ENCODE measurements at places on chromosomes 4 and X. TPM values are rescaled to one million over a fixed set of nuclear protein-coding genes. Genes with fewer than 3 reads are reported as not detected.

Gene HADH
- 30.2 TPM for total RNA-seq

Gene MED14
- 51.8 TPM for total RNA-seq

DNA sequence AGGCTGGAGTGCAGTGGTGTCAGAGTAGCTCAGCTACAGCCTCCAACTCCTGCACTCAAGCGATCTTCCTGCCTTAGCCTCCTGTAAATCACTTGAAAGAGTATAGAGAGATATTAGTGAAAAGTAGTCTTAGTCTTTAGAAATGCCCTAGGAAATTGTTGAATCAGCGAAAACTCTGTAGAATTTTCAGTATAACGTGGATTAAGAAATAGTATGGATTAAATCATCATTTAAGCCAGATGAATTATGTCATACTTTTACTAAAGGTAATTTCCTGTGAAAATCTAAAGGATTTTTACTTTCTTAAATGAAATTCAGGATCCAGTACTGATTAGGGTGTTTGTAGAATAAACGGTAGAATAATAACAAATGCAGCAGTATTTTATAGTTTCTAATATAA lies 163.2 kb downstream of the KDM6A start:
- no peaks in the 10 kb centered on the region for H3K4me1 ChIP-seq
- H3K4me3 ChIP-seq: no peak overlapping the region
- no peak overlapping the region for H3K27ac ChIP-seq
- no peaks in the 10 kb centered on the region for H3K36me3 ChIP-seq

Gene CT45A2
- not detected for total RNA-seq

- no peaks in the 10 kb centered on the region for H3K27me3 ChIP-seq
- H3K27ac ChIP-seq: no peak overlapping the region
- no peak for DNase-seq
- no peaks in the 10 kb centered on the region for H3K36me3 ChIP-seq
Observed at GRCh38 chrX:118338930-118339329, 7.0 kb upstream of the WDR44 start.

- no peak for DNase-seq
- H3K27me3 ChIP-seq: no peaks in the 10 kb centered on the region
- no peaks in the 10 kb centered on the region for H3K36me3 ChIP-seq
Observed at GRCh38 chr4:41712425-41712824, 36.1 kb downstream of the PHOX2B start.

DNA sequence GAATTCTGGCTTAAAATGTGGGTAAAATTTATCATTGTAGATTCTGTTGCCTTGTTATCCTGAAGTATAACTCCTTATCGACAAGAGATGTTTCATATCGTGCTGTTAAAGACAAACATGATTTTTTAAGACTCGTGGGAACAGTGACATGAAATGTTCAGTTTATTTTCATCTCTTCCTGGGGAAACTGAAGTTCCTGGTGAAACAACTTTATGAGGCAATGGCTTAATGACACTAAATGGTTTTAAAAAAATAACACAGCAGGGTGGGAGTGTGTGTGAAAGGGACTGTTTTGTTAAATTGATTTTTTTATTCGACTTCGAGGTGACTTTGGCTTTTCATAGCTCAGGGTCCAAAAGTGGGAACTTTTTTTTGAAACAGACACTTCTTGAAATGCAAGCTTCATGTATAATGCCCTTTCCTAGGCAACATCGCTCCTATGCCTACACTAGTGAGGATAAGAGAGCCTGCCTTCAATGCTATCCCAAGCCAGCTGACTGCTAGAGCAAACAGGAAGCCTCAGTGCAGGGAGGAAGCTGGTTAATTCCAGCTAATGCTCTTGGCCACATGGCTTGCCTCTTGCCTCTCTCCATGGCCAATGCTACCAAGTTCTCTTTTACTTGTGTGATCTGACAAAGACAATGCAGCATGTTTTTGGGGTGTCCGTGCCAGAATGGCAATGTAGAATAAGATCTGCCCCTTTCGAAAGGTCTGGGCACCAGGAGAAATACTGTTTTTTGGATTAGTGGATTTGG lies 80.9 kb upstream of the PLAC1 start:
- H3K27me3 ChIP-seq: no peaks in the 10 kb centered on the region
- no peak overlapping the region for H3K4me3 ChIP-seq
- no peaks in the 10 kb centered on the region for H3K4me1 ChIP-seq
- DNase-seq: no peak
- H3K36me3 ChIP-seq: no peaks in the 10 kb centered on the region

DNA sequence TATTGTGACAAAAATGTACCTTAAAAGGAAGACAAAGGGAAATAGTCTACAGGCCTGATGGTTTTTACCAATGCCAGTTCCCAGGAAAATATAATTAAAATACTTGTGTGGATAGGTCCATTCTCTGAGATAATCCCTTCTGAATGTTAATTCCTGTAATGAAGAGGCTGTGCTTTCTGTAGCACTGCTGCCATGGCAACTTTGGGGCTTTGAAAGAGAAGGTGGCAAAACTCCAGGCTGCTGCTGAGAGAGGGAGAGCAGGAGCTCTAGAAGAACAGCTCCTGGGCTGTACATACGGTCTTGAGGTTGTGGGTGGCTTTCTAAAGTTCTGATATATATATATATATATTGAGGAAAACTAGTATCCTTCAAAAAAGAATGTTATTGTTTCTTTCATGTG lies 125.4 kb downstream of the PDLIM5 start:
- H3K27ac ChIP-seq: no peak overlapping the region
- H3K4me3 ChIP-seq: no peak overlapping the region
- DNase-seq: no peak

- H3K27me3 ChIP-seq: no peaks in the 10 kb centered on the region
- H3K27ac ChIP-seq: no peak overlapping the region
- DNase-seq: no peak
- H3K4me3 ChIP-seq: no peak overlapping the region
- no peaks in the 10 kb centered on the region for H3K4me1 ChIP-seq
Observed at GRCh38 chrX:40205471-40205870, 107.7 kb upstream of the BCOR start.

DNA sequence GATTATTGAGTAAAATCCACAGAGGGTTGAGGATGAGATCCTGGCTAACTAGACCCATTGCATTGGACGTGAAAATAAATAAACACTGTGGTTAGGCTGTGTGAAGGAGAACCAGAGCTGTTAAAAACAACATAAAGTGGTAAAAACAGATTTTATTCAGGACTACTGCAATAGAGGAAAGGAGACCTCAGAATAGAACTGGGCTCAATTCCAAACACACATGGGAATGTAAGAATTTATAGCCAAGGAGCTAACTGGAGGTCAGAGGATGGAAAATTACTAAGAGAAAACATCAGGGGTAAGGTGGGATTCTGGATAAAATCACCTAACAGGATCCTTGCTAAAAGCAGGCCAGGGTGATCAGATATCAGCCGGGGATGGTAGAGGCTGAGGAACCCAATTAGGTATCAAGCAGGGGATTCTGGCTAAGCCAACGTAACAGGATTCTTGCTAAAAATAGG lies 112.4 kb downstream of the RNF150 start:
- no peak overlapping the region for H3K4me3 ChIP-seq
- H3K27ac ChIP-seq: no peak overlapping the region
- no peaks in the 10 kb centered on the region for H3K36me3 ChIP-seq
- no peaks in the 10 kb centered on the region for H3K4me1 ChIP-seq
- H3K27me3 ChIP-seq: no peaks in the 10 kb centered on the region
- DNase-seq: no peak

DNA sequence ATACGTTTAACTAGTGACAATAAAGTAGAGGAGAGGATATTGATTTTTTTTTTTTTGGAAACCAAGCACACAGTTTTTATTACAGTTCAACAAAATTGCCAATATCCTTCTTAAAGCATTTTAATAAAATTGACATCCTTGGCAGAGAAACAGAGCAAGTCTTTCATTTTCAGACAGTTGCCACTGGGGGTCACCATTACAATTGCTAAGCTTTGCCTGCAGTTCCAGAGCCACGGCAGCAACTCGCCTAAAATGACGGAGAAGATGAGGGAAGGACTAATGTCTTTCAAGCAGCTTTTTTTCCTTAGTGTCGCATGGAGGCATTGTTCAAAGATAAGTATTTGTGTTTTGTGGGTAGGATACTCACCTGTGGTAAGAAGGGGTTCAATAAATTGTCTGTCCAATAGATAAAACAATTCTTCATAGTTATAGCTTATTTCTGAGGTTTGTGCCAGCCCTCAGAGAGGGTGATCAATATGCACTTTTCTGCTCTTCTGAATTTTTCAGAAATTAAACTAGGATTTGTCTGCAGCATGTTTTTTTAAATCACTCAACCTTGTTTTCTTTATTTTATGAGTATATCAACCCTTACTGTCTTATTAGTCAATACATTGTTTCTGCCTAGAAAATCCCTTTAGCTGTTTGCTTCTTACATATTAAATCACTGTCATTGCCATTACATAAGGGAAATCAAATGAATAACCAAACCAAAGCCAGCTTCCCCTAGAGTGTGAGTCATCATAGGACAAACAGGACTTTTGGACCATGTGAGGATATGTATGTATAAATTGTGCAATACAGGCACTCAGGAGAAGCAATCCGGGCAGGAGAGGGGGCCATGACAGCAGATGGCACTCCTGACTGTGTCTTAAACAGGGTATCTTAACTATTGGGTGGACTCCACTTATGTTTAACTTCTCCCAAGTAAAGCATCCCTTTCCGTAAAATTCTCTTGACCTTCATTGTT lies 508.1 kb upstream of the ARX start:
- H3K27ac ChIP-seq: no peak overlapping the region
- DNase-seq: peak; percentile 6
- no peaks in the 10 kb centered on the region for H3K36me3 ChIP-seq
- H3K4me3 ChIP-seq: no peak overlapping the region
- H3K4me1 ChIP-seq: no peaks in the 10 kb centered on the region

Gene VEGFD
- 0.37 TPM for total RNA-seq

DNA sequence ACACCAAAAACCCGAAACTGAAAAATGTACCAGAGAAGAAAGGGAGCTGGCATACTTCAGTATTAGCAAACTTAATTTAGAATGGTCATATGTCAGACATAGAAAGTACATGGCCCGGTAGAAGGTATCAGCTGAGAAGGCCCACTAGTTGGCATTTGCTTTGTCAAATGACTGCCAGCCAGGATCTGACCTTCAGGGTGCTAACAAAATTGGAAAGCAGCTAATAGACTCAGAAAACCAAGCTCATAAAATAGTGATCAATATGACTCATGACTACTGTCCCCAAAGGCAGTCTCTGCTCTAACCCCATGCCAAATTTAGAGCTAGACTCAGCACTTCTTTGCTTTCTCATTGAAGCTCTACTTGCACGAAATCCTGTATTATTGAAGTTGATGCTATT lies 342.7 kb downstream of the PDGFC start:
- DNase-seq: no peak
- no peaks in the 10 kb centered on the region for H3K36me3 ChIP-seq
- no peak overlapping the region for H3K4me3 ChIP-seq
- H3K27ac ChIP-seq: no peak overlapping the region
- no peaks in the 10 kb centered on the region for H3K27me3 ChIP-seq
- no peaks in the 10 kb centered on the region for H3K4me1 ChIP-seq

DNA sequence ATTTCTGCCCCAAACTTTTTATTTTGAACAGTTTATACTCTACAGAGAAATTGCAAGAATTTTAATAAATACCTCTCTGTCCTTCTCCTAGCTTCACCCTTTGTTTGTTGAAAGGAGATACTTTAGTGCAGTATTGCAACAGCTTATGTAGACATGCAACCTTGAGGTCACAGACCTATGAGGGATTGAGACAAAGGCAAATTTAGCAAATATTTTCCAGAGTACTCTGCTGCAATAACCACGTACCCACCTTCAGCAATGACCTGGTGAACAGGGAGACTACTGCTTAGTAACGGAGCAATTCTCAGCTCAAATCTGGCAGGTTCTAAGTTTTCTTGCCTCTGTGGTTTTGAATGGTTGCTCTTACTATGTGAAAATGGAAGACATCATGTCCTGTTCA lies 13.2 kb downstream of the FGA start:
- no peaks in the 10 kb centered on the region for H3K36me3 ChIP-seq
- no peaks in the 10 kb centered on the region for H3K27me3 ChIP-seq
- no peak overlapping the region for H3K27ac ChIP-seq
- H3K4me1 ChIP-seq: no peaks in the 10 kb centered on the region
- no peak for DNase-seq
- no peak overlapping the region for H3K4me3 ChIP-seq

DNA sequence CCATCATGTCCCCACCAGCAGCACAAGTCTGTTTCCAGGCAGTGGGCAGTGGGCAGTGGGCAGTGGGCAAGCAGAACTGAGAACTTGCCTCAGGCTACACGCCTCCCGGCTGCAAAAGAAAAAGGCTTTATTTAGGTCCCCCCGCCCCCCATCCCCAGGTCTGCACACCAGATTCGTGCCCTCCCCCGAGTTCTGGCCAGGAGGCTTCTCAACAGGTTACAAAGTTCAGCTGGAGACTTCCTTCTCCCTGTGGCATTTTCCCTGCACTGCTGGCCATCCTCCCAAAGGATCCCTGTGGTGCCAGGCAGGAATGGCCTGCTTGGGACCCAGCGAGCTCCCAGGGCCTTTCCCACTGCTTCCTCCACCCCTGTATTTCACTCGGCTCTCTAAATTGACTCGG lies 97.0 kb upstream of the TRIM2 start:
- H3K4me1 ChIP-seq: no peaks in the 10 kb centered on the region
- H3K4me3 ChIP-seq: no peak overlapping the region
- H3K36me3 ChIP-seq: no peaks in the 10 kb centered on the region
- H3K27me3 ChIP-seq: no peaks in the 10 kb centered on the region
- no peak for DNase-seq

Gene SEC24D
- total RNA-seq: 28.5 TPM

Gene CYBB
- total RNA-seq: 0.59 TPM

Gene HNRNPDL
- 206 TPM for total RNA-seq

Gene HOPX
- total RNA-seq: 0.42 TPM

GRCh38 chr4:1309261-1310010 lies 19.7 kb downstream of the MAEA start:
- no peak for DNase-seq
- H3K27ac ChIP-seq: no peak overlapping the region
- H3K4me3 ChIP-seq: no peak overlapping the region
- no peaks in the 10 kb centered on the region for H3K27me3 ChIP-seq
- H3K4me1 ChIP-seq: peaks cover 24% of the 10 kb centered on the region

GRCh38 chr4:128718768-128719167 lies 90.7 kb upstream of the JADE1 start:
- H3K4me3 ChIP-seq: no peak overlapping the region
- no peaks in the 10 kb centered on the region for H3K4me1 ChIP-seq
- no peaks in the 10 kb centered on the region for H3K27me3 ChIP-seq
- H3K27ac ChIP-seq: no peak overlapping the region
- H3K36me3 ChIP-seq: no peaks in the 10 kb centered on the region

Gene ATP10D
- 5.1 TPM for total RNA-seq

DNA sequence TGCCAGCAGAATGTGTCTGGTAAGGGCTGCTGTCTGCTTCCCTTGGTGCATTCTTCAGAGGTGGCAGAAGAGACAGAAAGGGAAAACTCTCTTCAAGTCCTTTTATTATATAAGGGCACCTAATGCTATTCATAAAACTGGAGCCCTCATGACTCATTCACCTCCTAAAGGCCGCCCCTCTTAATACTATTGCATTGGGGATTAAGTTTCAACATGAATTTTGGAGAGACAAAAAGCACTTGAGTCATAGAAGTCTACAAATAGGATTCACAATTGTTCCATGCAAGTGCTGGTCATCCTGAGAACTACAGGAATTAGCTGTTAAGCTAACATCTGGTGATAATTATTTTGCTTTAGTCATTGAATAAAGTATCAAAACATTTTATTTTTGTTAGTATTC lies 349.5 kb downstream of the HS3ST1 start:
- H3K4me3 ChIP-seq: no peak overlapping the region
- H3K27ac ChIP-seq: no peak overlapping the region
- no peaks in the 10 kb centered on the region for H3K36me3 ChIP-seq
- no peak for DNase-seq
- no peaks in the 10 kb centered on the region for H3K4me1 ChIP-seq

GRCh38 chrX:97311066-97311778 lies 427.5 kb downstream of the RPA4 start:
- H3K27ac ChIP-seq: no peak overlapping the region
- H3K36me3 ChIP-seq: no peaks in the 10 kb centered on the region
- DNase-seq: no peak
- no peak overlapping the region for H3K4me3 ChIP-seq
- H3K27me3 ChIP-seq: no peaks in the 10 kb centered on the region

All from HCT116 (cell line).